ENCODE measurements at places on chromosomes 7 and 10. TPM values are rescaled to one million over a fixed set of nuclear protein-coding genes. Genes with fewer than 3 reads are reported as not detected.

GRCh38 chr10:32943395-32943794 lies 14.6 kb downstream of the ITGB1 start:
- no peak for DNase-seq
- H3K36me3 ChIP-seq = no peaks in the 10 kb centered on the region
- no peaks in the 10 kb centered on the region for H3K27me3 ChIP-seq
- H3K4me1 ChIP-seq = peaks cover 45% of the 10 kb centered on the region
- H3K4me3 ChIP-seq = no peak overlapping the region
- H3K27ac ChIP-seq = peak overlapping the region; percentile 38

DNA sequence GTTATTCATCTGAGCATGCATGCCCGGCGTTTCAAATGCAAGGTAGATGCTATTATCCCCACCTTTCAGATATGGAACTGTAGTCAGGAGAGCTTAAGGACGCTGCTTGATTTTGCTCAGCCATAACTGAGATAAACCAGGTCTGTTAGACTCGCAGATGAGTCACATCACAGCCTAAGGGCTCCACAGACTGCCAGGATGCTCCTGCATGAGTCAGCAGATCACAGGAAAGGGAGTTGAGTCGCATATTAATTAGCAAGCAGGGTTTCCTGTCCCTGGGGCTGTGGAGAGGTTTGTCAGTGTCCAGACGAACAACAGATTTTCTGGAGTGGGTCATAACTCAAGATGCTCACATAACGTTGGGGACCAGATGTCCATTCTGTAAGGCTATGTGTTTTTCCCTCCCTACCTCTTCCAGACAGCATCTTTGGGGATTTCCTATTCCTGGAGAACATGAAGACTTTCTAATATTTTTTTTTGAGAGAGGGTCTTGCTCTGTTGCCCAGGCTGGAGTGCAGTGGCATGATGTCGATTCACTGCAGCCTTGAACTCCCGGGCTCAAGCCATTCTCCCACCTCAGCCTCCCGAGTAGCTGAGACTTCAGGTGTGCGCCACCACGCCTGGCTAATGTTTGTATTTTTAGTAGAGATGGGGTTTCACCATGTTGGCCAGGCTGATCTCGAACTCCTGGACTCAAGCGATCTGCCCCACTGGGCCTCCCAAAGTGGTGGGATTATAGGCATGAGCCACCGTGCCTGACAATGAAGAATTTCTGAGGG lies 36.7 kb downstream of the PFKFB3 start:
- no peak overlapping the region for H3K4me3 ChIP-seq
- peak overlapping the region; percentile 41 for H3K27ac ChIP-seq
- peaks cover 5% of the 10 kb centered on the region for H3K36me3 ChIP-seq
- DNase-seq = peak; percentile 42
- H3K27me3 ChIP-seq = no peaks in the 10 kb centered on the region

The RUFY2 gene
- 23.2 TPM for total RNA-seq

- H3K36me3 ChIP-seq = no peaks in the 10 kb centered on the region
- no peak overlapping the region for H3K4me3 ChIP-seq
- DNase-seq = peak; percentile 26
- no peak overlapping the region for H3K27ac ChIP-seq
- no peaks in the 10 kb centered on the region for H3K27me3 ChIP-seq
- H3K4me1 ChIP-seq = no peaks in the 10 kb centered on the region
Observed at GRCh38 chr10:78577712-78578111, 491.1 kb upstream of the ZMIZ1 start.

DNA sequence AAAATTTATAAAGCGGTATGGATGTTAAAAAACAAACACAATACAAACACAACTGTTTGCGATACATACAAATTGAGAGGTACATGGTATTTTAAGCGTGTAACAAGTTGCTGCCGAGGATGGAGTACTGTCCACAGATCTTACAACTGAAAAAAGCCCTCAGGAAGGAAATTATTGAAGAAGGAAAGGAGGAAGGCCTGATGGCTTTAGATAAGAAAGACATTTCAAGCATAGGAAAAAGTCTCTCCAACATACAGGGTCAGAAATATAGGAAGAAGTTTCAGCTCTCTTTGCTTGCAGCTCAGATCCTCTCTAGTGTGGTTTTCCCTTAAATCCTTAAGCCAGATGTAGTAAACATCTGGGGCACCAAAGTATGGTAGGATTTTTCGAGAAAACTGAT lies 25.0 kb downstream of the RBM28 start:
- H3K27me3 ChIP-seq = no peaks in the 10 kb centered on the region
- H3K27ac ChIP-seq = no peak overlapping the region
- no peaks in the 10 kb centered on the region for H3K36me3 ChIP-seq
- no peaks in the 10 kb centered on the region for H3K4me1 ChIP-seq
- DNase-seq = no peak

- no peak overlapping the region for H3K4me3 ChIP-seq
- H3K27ac ChIP-seq = no peak overlapping the region
- H3K4me1 ChIP-seq = no peaks in the 10 kb centered on the region
- no peaks in the 10 kb centered on the region for H3K27me3 ChIP-seq
- DNase-seq = no peak
Observed at GRCh38 chr7:22386865-22387264, 29.9 kb upstream of the RAPGEF5 start.

DNA sequence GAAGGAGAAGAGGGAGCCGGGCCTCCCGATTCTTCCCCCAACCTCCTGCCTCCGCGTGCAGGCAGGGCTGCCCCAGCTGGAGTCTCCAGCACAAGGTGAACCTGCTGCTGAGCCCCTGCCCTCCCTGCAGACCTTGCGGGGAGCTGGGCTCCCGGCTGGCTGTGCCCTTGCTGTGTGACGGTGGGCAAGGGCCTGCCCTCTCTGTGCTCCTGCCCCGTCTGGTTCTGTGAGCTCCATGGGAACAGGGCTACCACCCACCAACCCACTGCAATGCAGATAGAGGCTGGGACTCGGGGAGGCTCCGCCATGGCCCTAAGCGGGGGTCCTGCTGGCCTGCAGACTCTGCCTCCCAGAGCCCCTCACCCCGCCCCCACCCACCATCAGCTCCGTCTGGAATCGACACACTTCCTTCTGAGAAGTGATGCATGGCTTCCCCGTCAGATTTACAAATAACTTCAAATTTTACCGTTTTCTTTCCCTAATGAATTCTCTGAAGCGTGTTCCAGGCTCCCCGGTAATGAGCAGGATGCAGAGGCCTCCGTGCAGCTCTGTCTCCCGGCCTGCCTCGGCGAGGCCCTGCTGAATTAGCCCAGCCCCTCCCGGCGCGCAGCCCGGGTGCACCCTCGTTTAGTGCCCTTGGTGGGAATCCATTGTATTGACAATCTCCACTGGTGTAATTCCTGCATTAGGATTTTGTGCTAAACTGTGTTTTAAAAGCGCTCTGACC lies 111.0 kb downstream of the MICALL2 start:
- H3K4me1 ChIP-seq = no peaks in the 10 kb centered on the region
- DNase-seq = no peak
- no peak overlapping the region for H3K4me3 ChIP-seq
- peaks cover 57% of the 10 kb centered on the region for H3K27me3 ChIP-seq
- no peak overlapping the region for H3K27ac ChIP-seq

GRCh38 chr10:104255311-104255981 lies 754 bp downstream of the GSTO1 start:
- DNase-seq = peak; percentile 30
- peak overlapping the region; percentile 95 for H3K27ac ChIP-seq

DNA sequence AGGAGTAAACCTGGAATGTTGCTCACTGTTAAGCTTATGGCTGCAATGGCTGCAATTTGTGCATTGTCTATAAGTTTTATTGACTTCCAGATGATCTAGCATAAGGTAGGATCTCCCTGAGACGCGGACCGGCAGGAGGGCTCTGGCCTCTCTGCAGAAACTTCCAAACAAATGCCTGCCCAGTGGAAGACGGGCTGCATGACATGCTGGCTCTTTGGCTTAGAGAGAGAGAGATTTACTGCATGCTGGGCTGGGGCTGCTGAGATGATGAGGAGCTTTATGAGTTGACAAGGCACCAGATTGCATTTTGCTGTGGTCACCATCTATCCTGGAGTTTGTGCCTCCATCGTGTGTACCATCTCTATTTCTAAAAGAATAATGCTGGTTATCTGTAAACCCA lies 193.2 kb downstream of the GALNT17 start:
- H3K27me3 ChIP-seq = no peaks in the 10 kb centered on the region
- H3K4me1 ChIP-seq = no peaks in the 10 kb centered on the region
- no peaks in the 10 kb centered on the region for H3K36me3 ChIP-seq
- H3K27ac ChIP-seq = no peak overlapping the region
- no peak for DNase-seq
- no peak overlapping the region for H3K4me3 ChIP-seq

GRCh38 chr10:66538908-66539307 lies 386.9 kb upstream of the LRRTM3 start:
- H3K27me3 ChIP-seq = no peaks in the 10 kb centered on the region
- DNase-seq = no peak
- H3K27ac ChIP-seq = no peak overlapping the region
- no peaks in the 10 kb centered on the region for H3K4me1 ChIP-seq

GRCh38 chr10:93277360-93277759 lies 203.7 kb downstream of the CYP26A1 start:
- H3K27me3 ChIP-seq = no peaks in the 10 kb centered on the region
- no peak overlapping the region for H3K4me3 ChIP-seq
- no peak for DNase-seq
- H3K36me3 ChIP-seq = no peaks in the 10 kb centered on the region
- no peak overlapping the region for H3K27ac ChIP-seq

DNA sequence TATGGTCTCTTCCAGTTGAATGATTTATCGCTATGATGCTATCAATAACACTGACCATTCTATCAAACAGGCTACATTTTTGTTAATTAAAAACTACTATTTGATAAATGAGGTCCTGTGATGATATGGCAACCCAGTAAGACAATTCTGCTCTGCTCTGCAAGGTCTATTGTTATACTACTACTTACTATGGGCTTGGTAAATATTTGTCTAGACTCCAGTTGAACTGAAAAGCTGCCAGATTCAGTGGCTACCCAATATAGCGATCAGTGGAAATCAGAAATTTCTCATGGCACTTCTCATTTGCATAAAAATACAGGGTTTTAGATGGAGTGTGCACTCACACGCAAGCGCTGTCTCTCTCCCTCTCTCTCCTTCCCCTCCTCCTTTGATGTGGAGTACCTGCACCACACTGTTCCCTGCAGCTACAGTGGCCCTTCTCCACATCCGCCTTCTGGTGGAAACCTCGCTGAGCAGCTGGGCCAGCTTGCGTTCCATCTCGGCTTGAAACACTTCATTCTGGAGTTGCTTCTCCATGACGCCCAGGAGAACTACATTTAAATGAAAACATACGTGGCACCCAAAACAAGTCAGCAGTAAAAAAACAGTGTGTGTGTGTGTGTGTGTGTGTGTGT lies 77.9 kb downstream of the KIAA1549 start:
- peak; percentile 23 for DNase-seq
- no peaks in the 10 kb centered on the region for H3K4me1 ChIP-seq
- no peak overlapping the region for H3K4me3 ChIP-seq
- H3K27me3 ChIP-seq = no peaks in the 10 kb centered on the region

The TMEM176B gene
- 30.4 TPM for total RNA-seq

DNA sequence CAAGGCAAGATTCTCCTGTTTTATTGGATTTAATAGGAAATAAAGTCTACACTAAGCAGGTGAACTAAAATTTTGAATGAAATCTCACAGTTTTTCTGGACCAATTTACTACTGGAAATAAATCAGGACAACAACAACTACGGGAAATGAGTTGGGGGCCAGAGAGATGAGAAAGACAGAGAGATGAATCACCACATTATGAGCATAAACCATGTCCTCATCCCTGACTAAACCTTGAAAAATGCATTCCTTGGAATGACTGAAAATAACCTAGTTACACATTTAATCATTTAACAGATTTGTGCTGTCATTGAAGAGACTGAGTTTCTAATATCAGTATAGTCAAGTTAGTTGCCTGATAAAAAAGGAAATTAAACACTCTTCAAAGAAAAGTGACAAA lies 608.4 kb upstream of the KCND2 start:
- no peaks in the 10 kb centered on the region for H3K36me3 ChIP-seq
- no peaks in the 10 kb centered on the region for H3K4me1 ChIP-seq
- no peak for DNase-seq
- H3K4me3 ChIP-seq = no peak overlapping the region

The ERV3-1 gene
- total RNA-seq = 15.9 TPM

DNA sequence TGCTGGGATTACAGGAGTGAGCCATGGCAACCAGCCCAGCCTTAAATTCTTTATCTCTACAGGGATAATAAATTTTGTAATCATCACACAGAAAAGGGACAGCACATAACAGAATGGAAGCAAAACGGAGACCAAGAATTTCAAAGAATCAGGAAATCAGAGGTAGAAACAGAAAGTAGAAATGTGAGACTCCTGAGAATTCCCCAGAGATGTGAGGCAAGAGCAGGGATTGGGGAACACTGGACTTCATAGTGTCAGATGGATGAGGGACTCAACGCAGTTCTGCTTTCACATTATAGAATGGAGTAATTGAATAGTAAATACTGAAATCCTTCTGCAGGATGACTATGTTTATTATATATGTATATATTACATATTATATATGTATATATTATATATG lies 52.5 kb upstream of the MPP7 start:
- DNase-seq = no peak
- no peaks in the 10 kb centered on the region for H3K4me1 ChIP-seq
- H3K4me3 ChIP-seq = no peak overlapping the region
- no peaks in the 10 kb centered on the region for H3K36me3 ChIP-seq

GRCh38 chr10:88794731-88795130 lies 7.8 kb upstream of the LIPM start:
- no peaks in the 10 kb centered on the region for H3K27me3 ChIP-seq
- no peaks in the 10 kb centered on the region for H3K36me3 ChIP-seq
- H3K27ac ChIP-seq = no peak overlapping the region
- no peaks in the 10 kb centered on the region for H3K4me1 ChIP-seq

- H3K27ac ChIP-seq = no peak overlapping the region
- H3K27me3 ChIP-seq = peaks cover 22% of the 10 kb centered on the region
- peaks cover 8% of the 10 kb centered on the region for H3K4me1 ChIP-seq
- no peak overlapping the region for H3K4me3 ChIP-seq
- no peaks in the 10 kb centered on the region for H3K36me3 ChIP-seq
Observed at GRCh38 chr7:363626-364025, 73.7 kb downstream of the FOXL3 start.

DNA sequence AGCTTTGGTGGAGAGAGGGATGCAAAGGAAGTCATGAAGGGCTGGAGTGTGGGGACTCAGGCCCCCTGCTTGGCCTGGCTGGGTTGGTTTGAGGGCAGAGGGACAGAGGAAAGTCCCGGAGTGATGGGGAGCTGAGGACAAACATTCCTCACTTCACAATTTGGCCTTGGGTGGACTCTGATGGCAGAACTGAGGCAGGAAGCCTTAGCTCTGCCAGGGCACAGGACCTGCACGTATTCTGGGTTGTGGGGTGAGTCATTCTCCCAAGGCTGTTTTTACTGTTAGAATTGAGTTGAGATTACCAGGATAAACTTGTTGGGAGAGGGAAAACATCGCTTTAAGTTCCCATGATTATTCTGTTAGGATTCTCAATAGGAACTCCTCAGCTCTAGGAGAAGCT lies 2.6 kb downstream of the GOLGA7B start:
- H3K27ac ChIP-seq = no peak overlapping the region
- peaks cover 68% of the 10 kb centered on the region for H3K27me3 ChIP-seq
- peaks cover 13% of the 10 kb centered on the region for H3K4me1 ChIP-seq

Measured in transverse colon (tissue), 4 donors.